ENCODE measurements at places on chromosomes 2 and 18.

- no peak for DNase-seq
These were observed 219.5 kb upstream of the SOX11 start for GRCh38 chr2:5472673-5473072.

- no peak for DNase-seq
These were observed 127.4 kb downstream of the CACNB4 start for GRCh38 chr2:151971301-151972051.

DNA sequence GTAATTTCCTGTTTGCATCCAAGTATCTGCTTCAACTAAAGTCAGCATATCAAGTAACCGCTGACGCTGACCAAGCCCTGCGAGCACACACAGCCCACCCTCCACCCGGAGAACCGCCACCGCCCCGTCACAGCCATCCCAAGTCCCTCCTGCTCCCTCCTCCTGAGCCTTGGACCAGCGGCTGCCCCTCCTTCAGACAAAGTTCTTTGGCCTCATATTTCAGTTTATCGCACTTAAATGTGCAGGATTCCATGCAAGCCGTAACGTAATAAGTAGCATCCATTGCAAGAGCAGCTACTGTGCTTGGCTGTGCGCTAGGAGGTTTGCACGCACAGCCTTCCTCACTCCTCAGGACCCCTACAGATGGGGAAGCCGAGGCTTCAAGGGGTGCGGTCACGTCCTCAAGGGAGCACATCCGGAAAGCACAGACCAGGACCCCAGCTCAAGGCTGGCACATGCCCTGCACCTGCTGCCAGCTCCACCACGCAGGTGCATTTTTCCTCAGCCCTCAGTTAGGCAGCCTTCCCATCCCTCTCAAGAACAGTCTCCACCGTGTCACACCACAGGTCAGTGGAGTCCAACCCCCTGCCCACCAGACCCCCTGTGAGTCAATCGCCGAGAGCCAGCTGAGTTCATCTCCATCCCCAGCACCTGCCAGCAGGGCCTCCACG lies 17.1 kb downstream of the PXDN start:
- no peak for DNase-seq

DNA sequence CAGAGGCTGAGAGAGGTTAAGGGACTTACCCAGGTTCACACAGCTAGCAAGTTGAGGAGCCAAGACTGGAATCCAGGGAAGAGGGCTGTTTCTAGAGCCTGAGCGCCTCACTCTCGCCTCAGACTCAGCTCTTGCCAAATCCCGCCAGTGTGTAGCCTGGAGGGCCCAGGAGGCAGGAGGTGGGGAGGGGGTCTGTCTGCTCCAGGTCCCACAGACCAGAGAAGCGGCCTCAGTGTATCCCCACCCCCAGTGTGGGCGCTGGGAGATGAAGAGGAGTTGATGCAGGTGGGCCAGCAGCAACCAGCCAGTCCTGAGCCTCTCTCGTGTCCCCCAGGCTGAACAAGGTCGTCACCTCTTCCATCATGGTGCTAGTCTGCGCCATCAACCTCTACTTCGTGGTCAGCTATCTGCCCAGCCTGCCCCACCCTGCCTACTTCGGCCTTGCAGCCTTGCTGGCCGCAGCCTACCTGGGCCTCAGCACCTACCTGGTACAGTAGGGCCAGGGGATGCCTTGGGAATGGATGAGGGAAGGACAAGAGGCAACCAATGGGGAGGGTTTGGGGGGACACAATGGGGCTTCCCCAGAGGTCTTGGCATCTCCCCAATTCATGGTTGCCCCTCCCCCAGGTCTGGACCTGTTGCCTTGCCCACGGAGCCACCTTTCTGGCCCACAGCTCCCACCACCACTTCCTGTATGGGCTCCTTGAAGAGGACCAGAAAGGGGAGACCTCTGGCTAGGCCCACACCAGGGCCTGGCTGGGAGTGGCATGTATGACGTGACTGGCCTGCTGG lies 5.2 kb upstream of the CTDSP1 start:
- DNase-seq = no peak

- DNase-seq = no peak
These were observed 3.6 kb upstream of the ERFE start for GRCh38 chr2:238155051-238155760.

DNA sequence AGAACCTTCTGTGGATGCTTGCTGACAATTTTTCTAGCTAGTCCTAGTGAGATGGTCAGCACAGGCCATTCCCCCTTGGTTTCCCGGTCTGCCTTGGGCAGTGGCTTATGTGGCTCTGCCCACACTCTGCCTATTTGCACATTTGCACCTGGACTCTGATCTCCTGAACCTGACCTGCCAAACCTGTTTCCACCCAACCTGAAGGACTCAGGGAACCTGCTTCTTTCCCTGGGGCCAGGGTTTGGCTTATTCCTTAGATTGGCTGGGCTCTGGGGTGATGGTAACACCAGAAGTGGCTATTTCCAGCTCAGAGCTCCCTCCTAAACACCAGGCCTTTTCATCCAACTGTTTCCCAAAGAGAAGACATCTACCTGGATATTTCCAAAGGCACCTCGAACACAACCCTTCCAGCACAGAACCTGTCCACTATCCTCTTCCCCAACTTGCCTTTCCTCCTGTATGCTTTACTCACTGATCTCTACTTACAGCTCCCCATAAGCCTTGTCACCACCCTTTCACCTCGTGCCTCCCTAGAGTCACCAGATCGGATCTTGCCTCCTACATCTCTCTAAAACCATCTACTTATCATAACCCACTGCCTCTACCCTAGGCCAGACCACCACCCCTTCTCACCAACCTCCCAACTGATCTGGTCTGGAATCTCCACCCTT lies 5.8 kb upstream of the MTA3 start:
- no peak for DNase-seq

- no peak for DNase-seq
These were observed 137.9 kb downstream of the ATAD2B start for GRCh38 chr2:23789012-23789411.

DNA sequence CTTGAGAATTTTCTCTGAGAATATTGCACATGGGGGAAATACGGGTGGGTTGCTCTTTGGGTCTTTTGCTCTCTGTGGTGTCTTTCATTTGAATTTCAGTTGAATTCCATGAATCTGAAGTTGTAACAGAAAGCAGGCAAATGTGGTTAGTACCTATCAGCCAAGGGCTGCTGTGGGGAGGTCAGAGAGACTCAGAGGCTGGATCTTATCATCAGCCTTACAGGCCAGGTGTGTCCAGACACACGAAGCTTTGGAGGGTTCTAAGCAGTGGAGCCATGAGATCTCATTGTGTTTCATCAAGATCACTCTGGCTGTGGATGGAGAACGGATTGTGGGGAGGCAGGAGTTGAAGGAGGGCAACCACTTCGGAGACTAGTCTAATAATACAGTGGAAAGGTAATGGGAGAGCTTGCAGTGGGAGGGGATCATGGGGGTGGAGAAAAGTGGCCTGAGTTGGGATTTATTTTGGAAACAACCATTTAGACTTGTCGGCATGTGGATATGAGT lies 68.1 kb downstream of the GNAL start:
- no peak for DNase-seq

GRCh38 chr2:191977754-191978153 lies 130.9 kb upstream of the CAVIN2 start:
- DNase-seq = no peak

- DNase-seq = no peak
These were observed 13.2 kb upstream of the SULT1C3 start for GRCh38 chr2:108226564-108226963.

- no peak for DNase-seq
These were observed 343 bp upstream of the CD302 start for GRCh38 chr2:159798376-159798725.

- DNase-seq = no peak
These were observed 20.3 kb downstream of the NPC1 start for GRCh38 chr18:23565916-23566547.

- no peak for DNase-seq
These were observed 95.0 kb downstream of the RNF144A start for GRCh38 chr2:7012141-7012764.

GRCh38 chr2:232980683-232981082 lies 32.4 kb downstream of the NGEF start:
- no peak for DNase-seq

DNA sequence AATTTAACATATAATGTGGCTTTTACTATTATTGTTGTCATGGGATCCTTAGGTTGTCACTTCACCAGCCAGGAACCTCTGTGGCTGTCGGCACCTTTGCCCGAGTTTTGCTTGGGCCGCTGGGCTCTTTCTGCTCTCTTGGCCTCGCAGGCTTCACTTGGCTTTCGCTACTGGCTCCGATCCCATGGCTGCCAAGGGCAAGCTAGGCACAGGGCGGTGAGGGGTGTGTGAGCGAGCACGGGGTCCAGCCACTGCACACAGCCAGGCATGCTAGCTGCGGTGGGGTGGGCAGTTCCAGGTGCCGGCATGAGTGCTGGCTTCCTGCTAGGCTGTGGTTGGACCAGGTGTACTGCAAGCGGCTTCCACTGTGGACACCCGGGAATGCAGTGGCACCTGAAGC lies 23.4 kb upstream of the RAPGEF4 start:
- no peak for DNase-seq

DNA sequence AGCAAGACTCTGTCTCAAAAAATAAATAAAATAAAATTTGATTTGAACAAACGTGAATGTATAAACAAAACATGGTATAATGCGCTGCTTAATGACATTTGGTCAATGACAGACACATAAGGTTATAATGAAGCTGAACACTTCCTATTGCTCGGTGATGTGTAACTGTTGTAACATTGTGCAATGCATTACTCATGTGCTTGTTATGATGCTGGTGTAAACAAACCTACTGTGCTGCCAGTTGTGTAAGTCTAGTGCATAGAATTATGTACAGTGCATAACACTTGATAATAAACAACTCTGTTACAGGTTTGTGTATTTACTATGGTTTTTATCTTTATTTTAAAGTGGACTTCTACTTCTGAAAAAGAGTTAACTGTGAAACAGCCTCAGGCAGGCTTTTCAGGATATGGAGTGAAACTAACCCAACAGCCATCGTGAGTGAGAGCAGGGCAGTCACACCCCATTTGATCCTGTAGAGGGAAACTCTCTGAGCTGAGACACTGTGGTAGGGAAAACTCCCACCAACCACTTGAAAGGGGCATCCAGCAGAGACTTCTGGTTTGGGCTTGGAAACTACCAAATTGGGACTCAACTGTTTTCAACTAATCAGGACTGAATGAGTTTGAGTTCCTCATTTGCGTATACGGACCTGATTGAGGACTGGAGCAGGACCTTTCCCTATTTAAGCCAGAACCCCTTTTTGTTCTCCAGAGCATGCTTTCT lies 8.7 kb upstream of the RPRD1A start:
- DNase-seq = no peak

GRCh38 chr18:57060814-57061213 lies 86.1 kb upstream of the BOD1L2 start:
- no peak for DNase-seq

DNA sequence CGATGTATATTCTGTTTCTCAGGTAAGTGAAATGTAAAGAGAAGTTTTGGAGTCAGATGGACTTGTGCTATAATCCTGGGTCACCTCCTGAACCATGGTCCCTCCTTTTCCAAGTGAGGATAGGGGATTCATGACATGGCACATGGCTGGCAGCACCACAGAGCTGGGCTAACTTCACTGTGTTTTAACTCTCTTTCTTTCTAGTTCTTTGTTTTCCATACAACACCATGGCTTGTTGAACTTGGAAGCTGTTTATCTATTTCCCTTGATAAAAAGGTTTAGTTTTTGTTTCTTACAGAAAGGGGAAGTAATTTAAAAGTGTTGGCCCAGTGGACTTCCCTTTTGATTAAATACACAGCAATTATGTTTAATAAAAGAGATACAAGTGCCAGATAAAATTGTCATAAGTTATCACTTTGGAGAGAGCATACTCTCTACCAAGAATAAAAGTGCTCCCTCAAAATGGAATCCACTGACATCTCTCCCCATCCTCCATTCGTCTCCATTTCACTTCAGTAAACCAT lies 90.4 kb downstream of the PLCL1 start:
- no peak for DNase-seq

DNA sequence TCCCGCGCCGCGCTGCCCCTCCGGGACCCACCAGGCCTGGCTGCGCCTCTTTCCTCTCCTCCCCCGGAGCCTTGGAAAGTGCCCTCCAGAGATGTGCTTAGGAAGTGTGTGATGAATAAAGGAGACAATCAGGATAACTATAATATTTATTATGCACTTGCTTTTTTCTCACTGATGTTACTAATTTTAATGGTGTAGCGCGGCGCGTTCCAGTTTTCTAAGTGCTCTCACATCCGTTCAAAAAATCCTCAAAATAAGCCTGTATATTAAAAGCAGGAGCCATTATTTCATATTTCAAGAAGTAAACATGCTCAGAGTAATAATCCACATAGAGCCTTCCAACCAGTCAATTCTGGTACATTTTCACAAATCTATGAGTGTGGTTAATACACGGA lies 941 bp upstream of the MPPE1 start:
- DNase-seq = no peak
